ENCODE measurements at places on chromosomes 2 and 18.

DNA sequence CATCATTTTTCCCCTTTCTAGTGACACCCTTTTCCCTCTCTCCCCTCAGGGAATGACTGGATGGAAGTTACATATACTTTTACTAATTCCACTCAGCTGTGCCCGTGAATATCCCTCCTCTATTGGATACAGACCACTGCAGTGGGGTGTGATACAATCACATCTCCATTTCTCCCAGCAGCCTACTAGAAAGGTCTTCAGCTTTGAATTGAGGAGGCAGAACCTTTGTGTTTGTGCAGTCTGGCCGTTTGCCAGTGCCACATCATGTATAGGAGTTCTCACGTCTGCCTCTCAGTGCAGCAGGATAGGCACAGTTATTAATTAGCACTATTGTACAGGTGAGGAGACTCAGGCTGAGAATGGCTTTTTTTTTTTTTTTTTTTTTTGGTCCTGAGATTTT is 16.4 kb downstream of the TNFRSF11A start:
- no peak for DNase-seq

DNA sequence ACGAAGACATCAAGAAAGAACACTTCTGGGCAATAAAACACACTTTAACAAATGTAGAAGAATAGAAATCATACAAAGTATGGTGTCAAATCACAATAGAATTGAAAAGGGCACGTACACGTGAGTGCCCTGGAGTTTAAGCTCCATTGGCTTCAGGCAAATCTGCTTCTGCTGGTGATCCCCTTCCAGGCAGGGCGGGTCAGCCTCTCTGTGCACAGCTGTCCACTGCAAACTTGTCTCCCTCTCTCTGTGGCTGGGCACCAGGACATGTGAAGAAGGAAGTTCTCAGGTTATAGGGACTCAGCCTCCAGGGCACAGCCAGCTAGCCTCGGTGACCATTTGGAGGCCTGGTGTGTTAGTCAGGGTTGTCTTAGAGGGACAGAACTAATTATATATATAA is 66.0 kb downstream of the ST3GAL5 start:
- DNase-seq: no peak

DNA sequence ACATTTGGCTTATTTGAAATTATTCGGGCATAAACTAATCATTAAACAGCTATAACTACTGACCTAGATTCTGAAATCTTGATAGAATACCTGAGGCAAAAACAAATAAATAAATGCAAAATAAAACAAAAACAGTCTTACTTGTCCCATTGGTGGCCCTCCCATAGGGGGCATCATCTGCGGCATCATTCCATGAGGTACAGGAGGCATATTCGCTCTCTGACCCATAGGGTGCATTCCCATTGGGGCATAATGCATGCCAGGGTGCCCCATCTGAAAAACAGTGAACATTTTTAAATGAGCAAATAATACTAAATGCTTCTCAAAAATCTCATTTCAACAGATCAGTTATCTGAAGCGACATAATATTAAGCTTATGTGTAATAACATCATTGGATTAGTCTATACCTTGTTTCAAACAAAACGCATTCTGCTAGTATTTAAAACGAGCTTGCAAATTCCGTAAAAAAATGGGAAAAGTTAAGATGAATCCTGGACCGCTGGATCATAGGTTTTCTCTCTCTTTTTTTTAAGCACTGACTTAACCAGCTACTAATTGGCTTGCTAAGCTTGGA is 1.3 kb downstream of the PRPF40A start:
- no peak for DNase-seq

DNA sequence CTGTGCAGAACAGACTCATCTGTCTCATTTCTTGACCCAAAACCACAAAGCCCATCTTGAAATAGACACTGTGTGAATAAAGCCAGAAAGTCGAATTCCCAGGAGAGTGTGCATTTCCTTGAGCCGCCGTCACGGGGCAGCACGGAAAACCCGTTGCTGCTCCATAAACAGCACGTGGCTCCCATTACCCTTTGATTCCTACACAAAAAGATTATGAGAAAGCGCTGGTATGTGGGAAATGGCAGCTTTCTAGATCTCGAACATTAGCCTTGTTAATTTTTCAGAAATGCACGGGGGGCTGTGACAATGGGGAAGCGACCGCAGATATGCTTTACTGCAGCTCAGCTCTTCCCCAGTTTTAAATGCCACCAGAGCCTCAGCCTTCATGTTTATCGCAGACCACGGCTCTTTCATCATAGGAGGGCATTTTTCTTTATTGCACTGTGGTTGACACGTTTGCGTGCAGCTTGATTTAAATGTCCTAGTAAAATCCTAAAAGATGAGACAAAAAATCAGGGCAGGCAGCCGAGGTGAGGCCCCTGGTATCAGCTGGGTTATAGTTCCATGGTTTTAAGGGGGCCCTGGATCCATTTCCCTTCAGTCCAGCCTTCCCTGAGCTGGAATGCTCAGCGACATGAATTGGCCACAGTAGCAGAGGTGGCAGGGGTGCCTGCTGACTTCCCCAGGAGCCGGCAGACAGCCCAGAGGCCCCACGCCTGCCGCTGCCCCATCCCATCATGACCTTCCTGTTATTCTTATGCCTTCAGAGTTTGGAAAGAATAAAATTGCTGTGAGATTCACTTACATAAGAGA is 249.3 kb downstream of the NDUFA10 start:
- DNase-seq: no peak

DNA sequence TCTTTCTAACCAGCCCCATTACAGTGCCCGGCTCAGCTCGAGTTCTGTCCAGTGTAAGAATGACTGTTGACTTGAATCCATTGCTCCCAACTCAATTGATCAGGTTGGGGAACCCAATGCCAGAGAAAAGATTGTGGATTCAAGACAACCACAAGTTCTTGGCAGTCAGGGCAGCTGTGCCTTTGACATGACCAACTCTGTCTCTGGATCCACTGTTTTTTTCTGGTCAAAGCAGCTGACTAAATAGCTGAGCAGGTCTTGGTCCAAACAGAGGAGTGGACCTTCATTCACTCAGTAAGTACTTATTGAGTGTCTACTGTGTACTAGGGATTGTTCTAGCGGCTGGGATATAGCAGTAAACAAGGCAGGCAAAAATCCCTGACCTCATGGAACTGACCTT is 6.3 kb upstream of the ATOH8 start:
- DNase-seq: no peak

DNA sequence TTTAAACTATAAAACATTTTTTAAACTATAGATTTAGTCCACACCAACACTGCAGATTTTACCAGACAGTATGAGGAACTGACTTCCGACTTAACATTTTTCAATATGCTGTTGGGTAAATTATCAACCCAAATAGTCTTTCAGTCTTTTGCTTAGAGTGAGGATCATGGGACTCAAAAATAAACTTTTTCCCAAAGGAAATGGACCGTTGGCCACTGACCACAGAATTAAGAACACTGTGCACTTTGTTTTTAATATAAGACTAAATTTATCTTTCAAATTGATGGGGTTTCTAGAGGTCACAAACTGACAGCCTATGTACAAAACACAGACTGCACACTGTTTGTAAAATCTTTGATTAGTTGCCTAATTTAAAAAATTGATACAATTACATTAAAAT is 44.9 kb downstream of the FIGN start:
- DNase-seq: no peak

DNA sequence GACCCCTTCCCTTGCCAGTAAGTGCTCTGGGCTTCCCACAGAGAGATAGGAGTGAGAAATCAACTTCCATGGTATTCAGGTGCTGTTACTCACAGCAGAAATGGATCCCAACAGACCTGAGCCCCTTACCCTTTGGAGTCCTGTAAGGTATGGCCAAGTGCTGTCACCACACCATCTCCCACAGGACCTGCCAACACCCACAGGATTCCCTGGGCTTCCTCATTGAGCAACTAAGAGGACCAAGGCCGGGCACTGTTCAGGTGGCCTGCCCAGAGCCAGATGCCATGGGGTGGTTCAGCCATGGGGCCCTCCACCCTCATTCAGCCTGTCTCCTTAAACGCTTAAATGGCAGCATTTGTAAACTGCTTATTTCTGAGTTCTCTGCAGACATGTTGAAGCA is 166.2 kb downstream of the TRIM43 start:
- no peak for DNase-seq

GRCh38 chr2:158315803-158316414 is 140.6 kb downstream of the CCDC148 start:
- DNase-seq: no peak

GRCh38 chr2:9424447-9425164 is 1.2 kb downstream of the CPSF3 start:
- no peak for DNase-seq

- no peak for DNase-seq
Observed at GRCh38 chr2:153163055-153163454, 315.5 kb downstream of the RPRM start.

GRCh38 chr2:226446406-226447001 is 353.1 kb downstream of the IRS1 start:
- no peak for DNase-seq

DNA sequence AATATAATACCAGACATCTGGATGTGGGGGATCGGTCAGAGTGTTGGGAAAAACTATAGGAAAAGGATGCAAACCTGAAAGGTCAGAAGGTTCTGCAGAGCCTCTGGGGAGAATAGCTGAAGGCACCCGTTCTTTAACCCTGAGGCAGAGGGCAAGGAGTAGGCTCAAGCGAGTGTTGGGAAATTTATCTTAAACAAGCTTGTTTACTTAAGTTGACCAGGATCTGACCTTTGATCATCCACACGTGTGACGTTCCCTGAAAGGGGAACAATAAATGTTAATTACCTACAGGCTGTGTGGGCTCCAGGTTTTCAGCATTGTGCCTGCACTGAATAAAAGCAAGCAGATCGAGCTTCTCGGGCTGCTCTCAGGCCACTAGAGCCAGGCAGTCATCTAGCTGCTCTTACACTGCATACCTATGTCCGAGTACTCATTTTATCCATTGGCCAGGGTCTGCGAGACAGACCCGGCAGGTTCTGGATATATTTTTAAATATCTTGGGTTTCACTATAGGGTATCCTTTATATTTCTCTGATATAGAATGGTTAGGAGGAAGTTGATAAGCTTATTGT is 400.6 kb upstream of the CHST9 start:
- DNase-seq: no peak

- no peak for DNase-seq
Observed at GRCh38 chr2:34529965-34530364, 930.9 kb upstream of the FAM98A start.

GRCh38 chr2:168997118-168997521 is 34.0 kb downstream of the ABCB11 start:
- no peak for DNase-seq

- DNase-seq: no peak
Observed at GRCh38 chr2:20580690-20581437, 70.0 kb downstream of the HS1BP3 start.

DNA sequence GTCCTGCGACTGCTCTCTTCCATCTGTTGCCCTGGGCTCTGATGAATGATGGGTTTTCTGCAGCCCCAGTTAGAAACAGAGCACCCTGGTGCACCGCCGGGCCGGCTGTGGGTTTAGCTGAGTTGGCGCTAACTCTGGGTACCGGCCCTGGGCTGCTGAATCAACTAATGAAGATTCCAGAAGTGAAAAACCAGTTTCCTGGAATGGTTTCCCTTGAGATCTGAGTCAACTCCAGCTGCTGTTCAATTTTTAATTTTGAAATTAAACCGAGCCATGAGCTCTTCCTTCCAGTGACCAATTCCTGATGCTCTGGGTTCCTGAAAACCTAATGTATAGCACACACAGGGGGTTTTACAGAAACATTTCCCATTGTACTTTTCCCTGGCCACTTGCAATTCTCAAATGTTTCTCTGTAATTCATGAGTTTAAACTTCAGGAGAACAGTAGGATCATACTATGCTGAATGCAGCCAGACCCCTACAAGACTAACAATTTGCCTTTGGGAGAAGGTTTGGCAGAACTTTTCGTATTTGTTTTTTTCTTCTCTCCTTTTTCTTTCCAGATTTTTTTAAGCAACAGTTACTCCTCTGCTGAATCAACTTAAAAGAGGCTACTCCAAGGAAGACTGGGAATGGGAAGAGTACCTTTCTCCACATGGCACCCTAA is 5.5 kb downstream of the COL6A3 start:
- DNase-seq: no peak

DNA sequence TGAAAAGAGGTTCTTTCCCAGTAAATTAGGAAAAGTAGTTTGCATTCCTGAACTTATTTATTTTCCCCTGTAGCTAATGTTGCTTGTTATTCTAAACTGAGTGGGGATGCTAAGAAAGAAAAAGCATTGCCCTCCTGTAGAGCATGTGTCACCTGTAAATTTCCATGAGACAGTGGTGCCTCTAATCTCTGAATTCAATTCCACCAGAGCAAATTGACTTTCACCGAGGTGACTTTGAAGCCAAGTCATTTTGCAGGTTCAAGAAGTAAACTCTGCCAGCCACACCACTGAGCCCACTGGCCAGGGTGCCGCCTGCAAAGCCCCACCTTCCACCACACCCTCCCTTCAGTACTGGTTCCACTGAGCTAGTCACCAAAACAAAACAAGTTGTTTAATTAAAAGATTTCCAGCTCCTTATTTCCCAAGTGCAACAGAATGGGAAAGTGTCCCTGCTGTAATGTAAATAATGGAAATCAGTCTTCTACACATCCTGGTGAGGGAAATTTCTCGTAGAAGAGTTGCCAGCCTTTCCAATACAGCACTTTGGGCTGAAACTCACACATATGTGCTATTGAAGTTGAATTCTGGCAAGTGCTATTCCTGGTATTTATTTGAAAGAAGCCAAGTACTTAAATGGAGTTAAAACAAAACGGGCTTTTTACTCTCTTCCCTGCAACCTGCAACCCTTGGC is 254.8 kb downstream of the RNF152 start:
- DNase-seq: no peak

DNA sequence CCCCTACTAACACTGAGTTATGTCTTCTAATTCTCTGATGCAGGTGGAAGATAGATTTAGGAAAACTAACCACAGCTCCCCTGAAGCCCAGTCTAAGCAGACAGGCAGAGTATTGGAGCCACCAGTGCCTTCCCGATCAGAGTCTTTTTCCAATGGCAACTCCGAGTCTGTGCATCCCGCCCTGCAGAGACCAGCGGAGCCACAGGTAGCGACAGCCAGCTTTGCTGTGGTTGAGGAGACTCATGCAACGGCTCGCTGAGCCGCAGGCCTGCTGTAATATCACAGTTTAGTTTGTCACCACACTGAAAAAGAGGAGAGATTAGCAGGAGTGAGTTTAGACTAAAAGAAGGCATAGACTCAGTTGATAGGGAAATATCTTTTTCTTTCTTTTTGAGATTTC is 131.0 kb upstream of the IL1R2 start:
- DNase-seq: no peak

DNA sequence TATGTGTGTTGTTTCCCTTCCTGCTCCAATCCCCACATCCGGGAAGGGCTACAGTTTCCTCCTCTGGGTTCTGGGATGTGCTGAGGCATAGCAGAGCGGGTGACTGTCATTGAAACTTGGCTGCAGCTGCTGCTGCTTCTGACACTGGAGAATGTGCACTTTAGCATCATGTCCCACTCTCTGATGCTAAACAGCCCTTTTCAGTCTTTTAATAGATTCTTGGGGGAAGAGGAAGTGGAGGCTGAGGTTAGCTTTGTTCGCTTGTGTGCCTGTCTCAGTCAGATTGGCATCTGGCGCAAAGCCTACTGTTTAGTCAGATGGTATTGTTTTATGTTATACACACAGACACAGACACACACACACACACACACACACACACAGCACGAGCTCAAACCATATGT is 136.5 kb upstream of the RND3 start:
- no peak for DNase-seq

GRCh38 chr2:240247241-240247867 is 106.9 kb upstream of the OTOS start:
- no peak for DNase-seq

Data from GM12892 (cell line).